Activated CD8-positive, alpha-beta memory T cell treated with anti-CD3 and anti-CD28 coated beads for 24 hours (primary cell): ENCODE measurements at places on chromosomes 11 and 22.

GRCh38 chr11:30282289-30282631, 40.6 kb upstream of the ARL14EP start:
- DNase-seq: peak; percentile 57

DNA sequence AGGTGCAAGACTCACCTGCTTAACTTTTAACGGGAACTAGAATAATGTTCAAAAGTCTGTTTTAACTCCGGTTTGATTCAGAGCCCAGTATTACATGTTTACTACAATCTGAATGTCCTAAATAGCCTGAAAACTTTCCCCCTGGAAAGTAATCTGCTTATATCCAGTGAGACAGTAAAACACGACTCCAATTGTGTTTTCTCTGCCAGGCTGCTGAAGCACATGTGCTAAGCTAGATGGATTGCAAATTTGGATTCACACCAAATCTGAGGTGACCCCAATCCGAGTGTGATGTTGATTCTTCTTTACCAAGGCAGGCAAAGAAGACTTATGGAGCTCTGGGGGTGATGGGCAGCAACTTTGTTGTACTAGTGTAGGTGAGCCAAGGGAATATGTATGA, 158.7 kb upstream of the PDGFD start:
- no peak for DNase-seq

DNA sequence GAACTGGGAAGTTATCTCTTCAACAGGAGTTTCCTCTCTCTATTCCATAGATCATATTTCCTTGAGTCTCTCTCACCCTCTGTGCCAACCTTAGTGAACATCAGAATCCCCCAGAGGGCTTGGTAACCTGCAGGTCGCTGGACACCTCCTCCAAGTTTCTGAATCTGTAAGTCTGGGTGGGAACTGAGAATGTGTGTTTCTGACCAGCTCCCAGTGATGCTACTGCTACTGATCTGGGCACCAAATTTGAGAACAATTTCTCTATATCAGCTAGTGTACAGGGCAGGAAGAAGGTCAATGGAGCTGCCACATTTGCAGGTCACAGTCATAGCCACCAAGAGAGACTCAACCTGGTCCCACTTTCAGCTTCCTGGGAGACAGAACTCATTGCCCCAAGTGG, 62.9 kb downstream of the RCN1 start:
- no peak for DNase-seq

DNA sequence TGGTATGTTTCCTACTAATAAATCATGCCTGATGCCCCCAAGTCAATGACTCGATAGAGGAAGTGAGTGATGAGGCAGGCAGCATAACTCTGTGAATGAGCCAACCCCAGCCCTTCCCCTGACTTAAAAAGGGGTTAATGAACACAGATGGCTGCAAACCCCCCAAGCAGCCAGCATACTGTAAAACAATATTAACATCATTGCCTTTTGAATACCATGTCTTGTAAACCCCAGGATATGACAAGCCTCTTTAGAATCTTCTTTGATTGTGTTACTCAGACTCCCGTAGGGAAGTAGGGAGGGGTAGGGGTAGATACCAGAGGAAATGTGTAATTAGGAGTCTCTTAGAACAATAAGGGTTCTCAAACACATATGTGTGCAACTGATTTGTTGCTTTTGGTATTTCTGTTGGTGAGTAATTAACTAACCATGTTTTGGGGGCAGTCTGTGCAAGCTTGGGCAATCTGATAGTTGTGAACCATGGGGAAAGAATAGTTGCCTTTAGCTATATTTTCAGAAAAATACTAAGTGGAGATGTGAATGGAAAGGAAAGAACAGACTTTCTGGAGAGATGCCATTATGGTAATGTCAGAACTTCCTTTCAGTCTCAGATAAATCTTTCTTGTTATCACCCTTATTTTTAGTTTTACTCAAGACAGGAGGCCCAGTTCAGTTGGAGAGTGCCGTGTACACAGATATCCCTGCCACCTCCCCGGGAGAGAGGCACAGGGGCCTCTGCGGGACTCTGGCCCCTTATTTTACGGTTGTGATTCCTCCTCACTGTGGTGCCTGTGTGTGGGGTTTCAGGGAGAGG, 701.8 kb downstream of the NTM start:
- no peak for DNase-seq

DNA sequence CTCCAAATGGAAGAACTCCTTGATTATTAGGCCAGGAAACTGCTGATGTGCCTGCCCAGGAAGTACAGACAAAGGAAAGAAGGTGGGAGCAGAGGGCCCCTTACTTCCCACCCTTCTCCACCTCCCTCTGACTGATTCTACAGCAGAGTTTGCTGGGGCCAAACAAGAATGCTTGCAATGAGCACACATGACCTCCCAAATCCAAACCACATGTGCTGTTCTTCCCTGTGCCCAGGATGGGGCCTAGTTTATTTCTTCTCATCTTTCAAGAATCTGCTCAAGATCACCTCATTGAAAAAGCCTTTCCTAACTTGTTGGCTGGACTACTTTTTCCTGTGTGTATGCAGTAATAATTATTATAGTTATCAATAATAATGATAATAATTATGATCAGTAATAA, 286.1 kb downstream of the RAB38 start:
- no peak for DNase-seq

GRCh38 chr11:8087756-8088155, 6.7 kb downstream of the TUB start:
- DNase-seq: no peak

DNA sequence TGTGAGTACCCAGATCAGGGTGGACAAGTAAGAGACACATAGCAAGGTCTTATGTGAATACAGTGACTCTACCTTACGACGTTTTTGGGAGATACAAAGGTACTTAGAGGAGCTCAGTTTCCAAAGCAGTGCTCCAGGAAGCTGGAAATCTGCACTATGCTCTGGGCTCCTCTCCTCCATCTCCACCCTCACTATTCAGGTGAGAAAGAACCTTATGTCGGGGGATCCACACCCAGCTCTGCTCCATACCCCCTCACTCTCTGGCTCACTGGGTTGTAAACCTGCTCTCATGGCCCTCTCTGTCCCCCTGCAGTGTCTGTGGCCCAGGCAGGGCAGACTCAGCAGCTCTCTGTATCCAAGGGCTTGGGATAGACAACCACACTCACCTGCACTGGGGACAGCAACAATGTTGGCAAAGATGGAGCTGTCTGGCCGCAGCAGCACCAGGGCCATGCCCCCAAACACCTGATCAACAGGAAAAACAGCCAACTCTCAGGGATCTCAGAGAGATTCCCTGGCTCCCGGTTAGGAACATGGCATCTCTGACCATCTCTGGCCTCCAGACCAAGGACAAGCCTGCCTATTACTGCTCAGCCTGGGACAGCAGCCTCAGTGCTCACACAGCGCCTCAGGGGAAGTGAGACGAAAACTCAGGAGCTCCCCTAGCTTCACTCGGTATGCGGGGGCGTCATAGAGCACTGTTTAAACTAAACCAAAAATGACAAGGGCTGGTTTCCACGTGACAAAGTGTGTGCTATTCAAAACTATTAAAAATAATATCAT, 60.9 kb upstream of the TOP3B start:
- DNase-seq: no peak

DNA sequence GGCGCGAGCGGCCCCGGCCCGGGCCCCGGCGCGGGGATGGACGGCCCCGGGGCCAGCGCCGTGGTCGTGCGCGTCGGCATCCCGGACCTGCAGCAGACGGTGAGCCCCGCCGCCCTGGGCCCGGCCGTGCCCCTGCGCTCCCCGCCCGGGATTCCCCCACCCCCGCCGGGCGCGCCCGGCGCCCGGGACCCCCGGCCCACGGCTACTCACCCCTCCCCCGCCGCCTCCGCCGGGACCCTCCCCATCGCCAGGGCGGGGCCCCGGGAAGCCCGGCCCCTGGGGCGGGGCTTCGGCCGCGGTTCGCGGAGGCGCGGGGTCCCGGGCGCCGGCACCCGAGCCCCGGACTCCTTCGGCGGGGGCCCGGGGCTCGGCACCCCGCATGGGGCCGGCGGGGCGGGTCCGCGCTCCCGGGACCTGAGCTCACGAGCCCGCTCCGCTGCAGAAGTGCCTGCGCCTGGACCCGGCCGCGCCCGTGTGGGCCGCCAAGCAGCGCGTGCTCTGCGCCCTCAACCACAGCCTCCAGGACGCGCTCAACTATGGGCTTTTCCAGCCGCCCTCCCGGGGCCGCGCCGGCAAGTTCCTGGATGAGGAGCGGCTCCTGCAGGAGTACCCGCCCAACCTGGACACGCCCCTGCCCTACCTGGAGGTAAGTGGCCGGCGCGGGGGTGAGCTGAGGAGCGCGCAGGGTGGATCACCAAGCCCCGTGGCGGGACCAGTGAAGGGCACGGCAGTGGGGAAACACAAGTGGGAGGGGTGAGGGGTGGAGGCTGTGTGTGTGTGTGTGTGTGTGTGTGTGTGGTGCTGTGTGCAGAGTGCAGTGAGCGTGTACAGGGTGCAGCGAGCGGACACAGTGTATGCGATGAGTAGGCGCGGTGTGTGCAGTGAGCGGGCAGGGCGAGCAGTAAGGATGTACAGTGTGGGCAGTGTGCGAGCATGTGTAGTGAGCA, 2.3 kb downstream of the SHANK3 start:
- DNase-seq: peak; percentile 65

DNA sequence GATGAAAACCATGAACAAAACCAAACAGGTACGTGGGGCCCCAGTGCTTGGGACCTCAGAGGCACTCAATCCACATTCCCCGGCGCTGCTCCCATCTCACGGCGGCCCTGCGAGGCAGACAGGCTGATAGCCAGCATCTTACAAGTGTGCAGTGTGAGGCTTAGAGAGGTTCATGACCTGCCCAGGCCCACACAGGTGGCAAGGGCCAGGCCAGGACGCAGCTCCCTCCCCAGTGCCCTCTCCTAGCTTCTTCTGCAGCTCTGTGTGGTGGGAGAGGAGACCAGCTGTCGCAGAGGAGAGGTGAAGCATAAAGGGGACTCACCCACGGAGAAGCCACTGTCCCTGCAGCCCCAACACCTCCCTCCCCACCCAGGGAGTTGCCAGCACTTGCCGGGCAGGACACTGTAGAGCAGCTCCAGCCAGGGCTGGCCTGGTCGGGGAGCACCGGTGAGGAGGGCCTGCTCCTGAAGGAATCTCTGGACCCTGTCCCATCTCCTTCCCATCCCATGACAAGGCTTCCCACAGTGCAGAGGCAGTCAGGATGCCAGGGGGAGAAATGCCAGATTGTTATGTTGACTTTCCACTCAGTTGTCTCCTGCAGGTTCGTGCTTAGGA, 92.4 kb upstream of the TMEM45B start:
- DNase-seq: no peak

DNA sequence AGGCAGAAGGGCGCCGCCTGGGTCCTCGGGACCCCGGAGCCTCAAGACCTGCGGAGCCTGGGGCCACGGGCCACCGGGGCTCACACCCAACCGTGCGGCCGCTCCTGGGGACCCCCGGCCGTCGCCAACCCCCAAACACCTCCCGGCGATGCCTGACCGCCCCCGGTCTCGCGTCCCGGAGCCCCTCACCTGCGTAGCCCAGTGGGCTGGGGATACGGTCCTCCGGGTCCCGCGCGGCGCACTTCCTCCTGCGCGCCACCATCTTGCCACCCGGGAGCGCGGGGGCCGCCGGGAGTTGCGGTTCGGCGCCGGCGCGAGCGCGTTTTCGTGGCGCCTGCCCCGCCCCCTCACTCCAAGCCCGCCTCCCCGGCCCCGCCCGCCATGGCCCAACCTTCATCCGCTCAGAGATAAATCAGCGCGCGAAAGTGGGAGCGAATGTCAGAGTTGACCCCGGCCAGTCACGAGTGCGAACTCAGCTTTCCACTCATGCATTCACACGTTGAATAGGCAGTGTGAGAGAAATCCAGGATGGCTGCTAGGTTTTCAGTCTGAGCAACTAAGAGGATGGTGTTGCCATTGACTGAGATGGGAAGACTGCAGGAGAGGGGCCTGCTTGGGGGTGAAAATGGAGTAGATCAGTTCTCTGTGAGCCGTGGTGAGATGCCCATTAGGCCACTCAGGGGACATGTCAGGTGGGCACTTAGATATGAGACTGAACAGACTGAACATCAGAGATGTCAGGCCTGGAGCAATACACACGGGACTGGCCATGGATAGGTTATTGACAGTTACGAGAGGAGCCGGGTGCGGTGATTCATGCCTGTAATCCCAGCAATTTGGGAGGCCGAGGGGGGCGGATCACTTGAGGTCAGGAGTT, at the start of gene RRP7A:
Gene RRP7A, minus strand, starts transcription at position 272 of the 877 bp plus-strand sequence. Its CDS starts 10 bp downstream, at position 262.
- DNase-seq: peak; percentile 91

GRCh38 chr11:63499874-63500273, 6.0 kb upstream of the LGALS12 start:
- DNase-seq: no peak

GRCh38 chr11:85766721-85767161, 44.2 kb downstream of the SYTL2 start:
- DNase-seq: no peak

DNA sequence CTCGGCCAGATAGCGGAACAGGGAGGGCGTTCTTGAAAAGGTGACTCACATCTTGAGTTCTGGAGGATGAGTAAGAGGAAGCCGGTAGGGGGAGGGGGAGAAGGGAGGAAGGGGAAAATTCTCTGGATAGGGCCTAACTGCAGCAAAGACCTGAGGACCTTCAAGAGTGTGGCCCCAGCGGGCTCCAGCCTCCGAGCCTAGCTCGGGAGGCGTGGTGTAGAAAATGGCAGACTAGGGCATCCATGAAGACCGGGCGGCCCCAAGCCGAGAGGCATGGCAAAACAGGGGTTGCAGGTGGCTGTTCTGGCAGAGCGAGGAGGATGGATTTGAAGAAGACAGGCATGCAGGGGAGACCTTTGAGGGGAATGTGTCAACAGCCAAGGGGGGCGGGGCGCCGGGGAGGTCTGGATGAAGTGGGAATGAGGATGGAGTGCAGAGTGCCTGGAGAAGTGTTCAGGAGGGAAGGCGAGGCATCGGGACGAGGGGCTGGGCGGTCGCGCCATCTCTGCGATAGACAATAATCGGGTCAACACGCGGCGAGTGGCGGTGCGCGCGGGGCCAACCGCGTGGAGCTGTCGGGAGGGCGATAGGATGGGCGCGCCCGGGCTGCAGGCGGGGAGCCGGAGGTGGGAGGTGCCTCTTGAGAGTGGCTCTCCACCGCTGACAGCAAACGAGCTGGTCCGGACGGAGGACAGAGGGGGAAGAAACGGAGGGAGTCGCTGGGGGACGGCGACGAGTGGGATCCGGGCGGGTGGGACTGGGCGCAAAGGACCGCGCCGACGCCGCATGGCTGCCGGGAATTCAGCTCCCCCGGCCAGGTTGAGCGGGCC, 40.0 kb upstream of the CREB3L1 start:
- DNase-seq: peak; percentile 84

DNA sequence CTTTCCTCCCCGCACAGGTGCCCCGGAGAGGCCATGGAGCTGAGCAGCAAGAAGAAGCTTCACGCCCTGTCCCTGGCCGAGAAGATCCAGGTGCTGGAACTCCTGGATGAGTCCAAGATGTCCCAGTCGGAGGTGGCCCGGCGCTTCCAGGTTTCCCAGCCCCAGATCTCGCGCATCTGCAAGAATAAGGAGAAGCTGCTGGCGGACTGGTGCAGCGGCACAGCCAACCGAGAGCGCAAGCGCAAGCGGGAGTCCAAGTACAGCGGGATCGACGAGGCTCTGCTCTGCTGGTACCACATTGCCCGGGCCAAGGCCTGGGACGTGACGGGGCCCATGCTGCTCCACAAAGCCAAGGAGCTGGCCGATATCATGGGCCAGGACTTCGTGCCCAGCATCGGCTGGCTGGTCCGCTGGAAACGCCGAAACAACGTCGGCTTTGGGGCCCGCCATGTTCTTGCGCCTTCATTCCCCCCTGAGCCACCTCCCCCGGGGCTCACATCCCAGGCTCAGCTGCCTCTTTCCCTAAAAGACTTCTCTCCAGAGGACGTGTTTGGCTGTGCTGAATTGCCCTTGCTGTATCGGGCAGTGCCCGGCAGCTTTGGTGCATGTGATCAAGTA, 1.3 kb downstream of the TIGD3 start:
- DNase-seq: no peak

GRCh38 chr11:10762185-10762584, 11.1 kb downstream of the CTR9 start:
- no peak for DNase-seq

- no peak for DNase-seq
Observed at GRCh38 chr11:81840380-81840779, 893.3 kb downstream of the FAM181B start.
